ENCODE measurements at places on chromosomes 11 and 22. TPM values are rescaled to one million over a fixed set of nuclear protein-coding genes. Genes with fewer than 3 reads are reported as not detected.

DNA sequence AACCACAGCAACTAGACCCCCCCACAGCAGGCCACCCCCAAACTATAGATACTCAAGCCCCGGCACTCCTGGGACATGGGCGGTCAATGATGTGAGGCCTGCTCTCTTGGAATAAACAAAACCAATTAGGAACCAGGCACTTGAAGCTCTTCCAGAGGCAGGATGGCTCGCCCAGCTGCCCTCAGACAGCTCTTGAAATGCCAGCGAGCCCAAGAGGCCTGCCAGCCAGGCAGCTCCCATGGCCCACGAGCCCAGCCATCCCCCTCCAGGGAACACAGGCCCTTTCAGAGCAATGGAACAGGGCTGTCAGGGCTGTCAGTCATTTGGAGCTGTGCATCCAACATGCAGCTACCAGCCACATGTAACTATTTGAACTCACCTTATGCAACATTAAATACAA is 34.0 kb upstream of the TFIP11 start:
- peak; percentile 84 for DNase-seq

The TBX1 gene
- total RNA-seq: 0.48 TPM

DNA sequence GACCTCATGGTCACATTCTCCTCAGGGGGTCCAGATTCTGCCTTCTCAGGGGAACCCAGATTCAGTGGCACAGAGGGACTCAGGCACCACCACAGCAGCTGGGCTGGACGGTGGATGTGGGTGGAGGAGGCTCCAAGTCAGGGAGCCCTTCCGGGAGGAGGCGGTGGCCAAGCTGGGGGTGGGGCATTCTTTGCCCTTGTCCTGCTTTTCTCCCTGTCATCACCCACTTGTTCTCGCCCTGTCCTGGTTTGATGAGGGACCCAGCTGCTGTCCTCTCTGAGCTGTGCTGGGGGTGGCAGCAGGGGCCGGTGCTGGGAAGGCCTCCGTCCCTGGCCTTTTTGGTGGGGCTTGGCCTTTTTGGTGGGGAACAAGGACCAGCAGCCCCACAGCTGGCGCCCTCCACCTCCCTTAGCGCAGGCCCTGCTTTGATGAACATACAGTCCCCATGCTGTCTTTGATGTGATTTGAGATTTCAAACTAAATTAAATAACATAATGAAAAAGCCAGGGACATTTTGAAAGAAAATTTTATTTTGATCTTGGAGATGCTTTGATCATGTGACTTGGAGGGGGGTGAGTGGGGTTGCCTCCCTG is 1168.2 kb downstream of the BRD1 start:
- DNase-seq: no peak

DNA sequence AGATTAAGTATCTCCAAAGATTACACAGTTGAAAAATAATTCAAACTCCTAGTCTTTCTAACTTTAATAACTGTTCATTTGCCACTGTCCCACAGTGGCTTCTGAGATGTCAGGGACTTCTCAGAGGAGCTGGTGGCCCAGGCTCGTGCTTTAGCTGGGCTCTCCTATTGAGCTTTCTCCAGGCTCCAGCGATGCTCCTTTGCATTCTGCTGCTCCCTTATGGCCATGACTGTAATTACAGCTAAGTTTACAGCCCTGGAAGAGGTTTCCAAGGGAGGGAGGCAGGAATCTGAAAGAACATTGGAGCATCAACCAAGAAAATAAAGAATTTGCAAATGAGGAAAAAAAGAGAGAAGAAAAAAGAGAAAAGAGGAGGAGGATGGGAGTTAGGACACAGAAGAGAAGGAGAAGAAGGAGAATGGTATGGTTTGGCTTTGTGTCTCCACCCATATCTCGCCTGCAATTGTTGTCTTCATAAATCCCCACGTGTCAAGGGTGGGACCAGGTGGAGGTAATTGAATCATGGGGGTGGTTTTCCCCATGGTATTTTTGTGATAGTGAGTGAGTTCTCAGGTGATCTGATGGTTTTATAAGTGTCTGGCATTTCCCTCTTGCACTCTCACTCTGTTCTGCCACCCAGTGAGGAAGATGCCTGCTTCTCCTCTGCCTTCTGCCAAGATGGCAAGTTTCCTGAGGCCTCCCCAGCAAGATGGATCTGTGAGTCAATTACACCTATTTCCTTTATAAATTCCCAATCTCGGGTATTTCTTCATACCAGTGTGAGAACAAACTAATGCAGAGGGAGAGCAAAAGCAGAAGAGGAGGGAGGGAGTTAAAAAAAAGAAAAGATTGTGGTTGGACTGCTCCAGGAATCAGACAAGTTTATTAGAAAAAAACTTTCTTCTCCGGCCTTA is 857.0 kb downstream of the KCNA4 start:
- DNase-seq: no peak

The ATG13 gene
- 43.4 TPM for total RNA-seq

- no peak for DNase-seq
Measured at GRCh38 chr11:114348200-114349191, 51.8 kb downstream of the C11orf71 start.

DNA sequence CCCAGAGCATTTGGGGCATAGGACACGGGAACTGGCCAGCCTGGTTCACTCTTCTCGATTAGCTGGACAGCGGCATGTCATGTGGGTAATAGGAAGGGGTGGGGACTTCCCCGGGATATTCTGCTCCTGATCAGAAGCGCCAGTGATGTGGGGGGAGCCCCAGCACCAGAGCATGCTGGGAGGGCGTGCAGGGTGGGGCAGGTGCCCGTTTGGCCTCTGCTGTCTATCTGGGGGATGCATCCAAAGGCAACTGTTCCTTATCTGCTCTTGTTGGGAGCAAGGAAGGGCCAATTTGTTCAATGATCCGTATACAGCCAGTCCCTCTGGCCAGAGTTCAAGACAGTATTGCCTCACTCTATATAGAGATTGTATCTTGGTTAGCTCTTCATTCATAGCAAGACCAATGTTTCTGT is 43.6 kb downstream of the PPARA start:
- no peak for DNase-seq

DNA sequence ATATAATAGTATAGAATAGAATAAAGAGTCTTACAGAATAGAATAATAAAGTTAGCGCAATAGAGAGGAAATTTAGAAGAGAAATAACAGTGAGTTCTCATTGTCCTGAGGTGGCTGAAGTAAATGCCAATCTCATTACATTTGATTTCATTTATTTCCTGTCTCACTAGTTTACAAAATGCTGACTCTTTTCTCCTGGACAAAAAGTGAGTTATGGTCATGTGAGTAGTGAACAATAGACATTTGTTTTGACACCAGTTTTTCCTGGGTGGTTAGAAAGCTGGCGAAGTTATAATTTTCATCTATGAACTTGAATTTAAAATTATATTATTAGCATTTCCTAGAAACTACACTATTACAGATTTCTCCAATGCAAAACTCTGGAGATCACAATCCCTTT is 143.7 kb downstream of the TYR start:
- no peak for DNase-seq

The PDE2A gene
- 28.8 TPM for total RNA-seq

The MIOX gene
- total RNA-seq: not detected

- DNase-seq: peak; percentile 90
Measured at GRCh38 chr22:38868886-38869381, 3.1 kb downstream of the CBX6 start.

DNA sequence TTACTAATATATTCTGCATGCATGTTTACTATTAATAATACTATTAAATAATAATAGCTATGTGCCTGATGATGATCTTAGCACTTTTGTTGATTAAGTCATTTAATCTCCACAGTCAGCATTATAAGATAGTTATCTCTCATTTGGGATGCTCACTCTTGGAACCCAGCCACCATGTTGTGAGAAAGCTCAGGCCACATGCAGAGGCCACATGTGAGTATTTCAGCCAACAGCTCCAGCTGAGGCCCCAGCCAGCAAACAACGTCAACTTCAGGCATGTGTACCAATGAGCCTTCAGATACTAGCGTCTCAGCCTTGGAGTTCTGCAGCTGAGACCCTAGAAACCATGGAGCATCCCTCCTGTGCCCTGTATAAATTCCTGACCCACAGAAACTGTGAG is 798.1 kb upstream of the LRRC4C start:
- no peak for DNase-seq

DNA sequence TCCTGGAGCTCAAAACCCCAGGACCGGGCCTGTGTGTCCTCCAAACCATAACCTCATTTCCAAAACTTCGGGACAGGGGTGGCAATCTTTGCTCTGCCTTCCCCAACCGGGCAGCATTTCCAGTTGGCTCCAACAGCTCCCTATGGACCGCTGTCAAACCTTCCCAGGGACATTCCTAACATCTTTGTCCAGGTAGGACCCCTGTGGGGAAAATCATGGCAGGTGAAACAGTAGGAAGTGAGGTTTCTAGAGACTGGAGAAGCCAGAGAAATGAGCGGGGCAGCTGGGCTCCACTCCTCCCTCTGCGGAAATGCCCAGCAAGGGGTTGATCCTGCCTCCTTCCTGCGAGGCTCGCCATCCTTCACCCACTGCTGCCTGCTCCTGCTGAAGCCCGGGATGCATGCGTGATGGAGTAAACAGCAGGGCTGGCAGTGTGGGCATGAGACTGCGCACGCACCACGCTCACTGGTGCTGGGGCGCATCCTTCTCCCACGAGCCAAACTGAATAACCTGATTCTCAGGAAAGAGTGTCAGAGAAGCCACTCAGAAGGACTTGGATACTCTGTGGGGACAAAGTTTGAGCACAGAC is 136.4 kb downstream of the BUD13 start:
- no peak for DNase-seq
